ENCODE measurements at places on chromosomes 7 and 10.

DNA sequence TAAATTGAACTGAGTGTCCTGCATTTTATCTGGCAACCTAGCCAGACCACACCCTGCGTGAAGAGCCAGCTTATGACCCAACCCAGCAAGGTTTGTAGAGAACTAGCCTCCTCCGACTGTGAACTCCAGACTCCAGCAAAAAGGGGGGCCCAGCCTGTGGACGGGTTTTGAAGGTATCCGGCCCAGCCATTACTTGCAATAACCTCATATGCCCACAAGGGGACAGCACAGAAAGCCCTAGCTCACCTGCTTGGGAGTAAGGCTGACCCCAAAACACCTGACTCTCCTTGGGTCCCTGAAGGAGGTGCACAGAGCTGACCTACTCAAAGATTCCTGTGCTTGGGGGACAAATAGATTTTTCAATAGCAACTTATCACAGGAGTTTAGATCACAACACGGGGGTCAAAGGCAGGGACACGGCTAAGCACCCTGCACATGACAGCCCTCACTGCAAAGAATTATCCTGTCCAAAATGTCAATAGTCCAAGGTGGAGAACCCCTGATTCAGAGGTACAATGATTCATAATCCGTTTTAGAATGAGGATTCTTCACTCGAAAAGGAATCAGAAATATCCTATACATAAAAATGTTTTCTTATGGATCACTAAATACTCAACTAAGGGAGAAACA, 4.6 kb downstream of the TRPV6 start:
- H3K4me3 ChIP-seq: no peak overlapping the region
- no peaks in the 10 kb centered on the region for H3K36me3 ChIP-seq
- H3K27me3 ChIP-seq: peaks cover 28% of the 10 kb centered on the region
- no peak for DNase-seq
- no peak overlapping the region for H3K27ac ChIP-seq

- peaks cover 3% of the 10 kb centered on the region for H3K27me3 ChIP-seq
- H3K4me1 ChIP-seq: no peaks in the 10 kb centered on the region
- no peak overlapping the region for H3K27ac ChIP-seq
- DNase-seq: no peak
- no peaks in the 10 kb centered on the region for H3K36me3 ChIP-seq
Measured at GRCh38 chr10:42999385-43000020, 77.4 kb upstream of the RET start.

DNA sequence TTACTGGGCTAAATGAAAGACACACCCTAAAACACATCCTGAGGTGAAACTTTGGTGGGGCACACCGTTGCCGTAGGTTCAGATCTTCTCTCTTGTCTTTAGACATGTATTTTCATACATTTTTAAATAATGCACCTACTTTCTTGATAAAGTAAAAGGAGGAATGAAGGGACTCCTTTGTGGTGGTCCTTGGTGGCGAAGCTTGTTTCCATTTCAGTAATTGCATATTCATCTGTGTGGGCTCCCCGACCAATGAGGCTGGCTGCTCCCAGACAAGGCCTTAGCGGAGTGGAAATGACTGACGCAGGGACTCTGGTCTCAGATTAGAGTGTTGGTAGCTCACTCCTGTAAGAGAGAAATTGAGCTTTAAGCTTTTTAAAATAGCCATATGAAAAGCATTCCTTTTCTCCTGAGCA, 815 bp downstream of the CCSER2 start:
- peak overlapping the region; percentile 99 for H3K27ac ChIP-seq
- peak; percentile 80 for DNase-seq
- H3K27me3 ChIP-seq: no peaks in the 10 kb centered on the region
- H3K36me3 ChIP-seq: peaks cover 4% of the 10 kb centered on the region
- H3K4me1 ChIP-seq: peaks cover 29% of the 10 kb centered on the region

- no peak for DNase-seq
- no peaks in the 10 kb centered on the region for H3K36me3 ChIP-seq
- peaks cover 25% of the 10 kb centered on the region for H3K27me3 ChIP-seq
- H3K4me3 ChIP-seq: no peak overlapping the region
Measured at GRCh38 chr10:33706191-33706590, 371.7 kb upstream of the NRP1 start.

DNA sequence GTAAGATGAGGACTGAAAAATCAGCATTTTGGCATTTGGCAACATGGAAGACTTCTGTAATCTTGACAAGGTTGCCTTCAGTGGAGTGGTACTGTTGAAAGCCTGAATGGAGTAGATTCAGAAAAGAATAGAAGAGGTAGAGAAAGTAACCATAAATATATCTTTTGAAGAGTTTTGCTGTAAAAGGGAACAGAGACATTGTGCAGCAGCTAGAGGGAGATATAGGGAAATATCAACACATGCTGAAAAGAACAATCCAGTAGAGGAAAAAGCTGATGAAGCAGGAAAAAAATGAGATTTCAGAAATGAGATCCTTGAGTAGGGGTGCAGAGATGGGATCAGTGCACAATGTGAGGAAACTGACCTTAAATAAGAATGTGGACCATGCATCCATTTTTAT, 60.0 kb downstream of the RAPGEF5 start:
- no peaks in the 10 kb centered on the region for H3K36me3 ChIP-seq
- H3K4me3 ChIP-seq: no peak overlapping the region
- no peak for DNase-seq
- H3K4me1 ChIP-seq: peaks cover 15% of the 10 kb centered on the region
- H3K27ac ChIP-seq: no peak overlapping the region
- H3K27me3 ChIP-seq: peaks cover 46% of the 10 kb centered on the region

DNA sequence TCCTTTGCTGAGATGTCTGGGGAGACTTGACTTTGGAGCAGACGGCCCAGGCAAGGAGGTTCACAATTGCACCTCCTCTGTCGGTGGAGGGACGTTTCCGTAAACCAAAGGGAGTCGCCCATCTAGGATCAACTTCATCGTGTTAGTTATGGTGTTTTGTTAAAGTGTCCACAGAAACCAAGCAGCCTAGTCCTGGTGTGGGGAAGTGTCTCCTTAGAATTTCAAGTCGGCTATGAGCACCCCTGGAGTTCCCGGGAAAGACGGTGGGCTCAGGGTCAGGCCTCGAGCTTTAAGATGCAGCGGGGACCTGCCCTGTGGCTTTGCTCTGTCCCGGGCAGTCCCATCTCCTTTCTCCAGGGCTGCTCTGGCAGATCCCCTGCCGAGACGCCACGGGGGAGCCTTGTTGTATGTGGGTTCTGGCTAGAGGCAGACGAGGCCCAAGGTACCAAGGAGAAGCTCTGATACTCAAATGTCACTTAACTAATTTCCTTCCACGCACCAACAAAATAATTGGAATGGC, 319.2 kb downstream of the ADARB2 start:
- peaks cover 3% of the 10 kb centered on the region for H3K4me1 ChIP-seq
- no peaks in the 10 kb centered on the region for H3K36me3 ChIP-seq
- DNase-seq: no peak

DNA sequence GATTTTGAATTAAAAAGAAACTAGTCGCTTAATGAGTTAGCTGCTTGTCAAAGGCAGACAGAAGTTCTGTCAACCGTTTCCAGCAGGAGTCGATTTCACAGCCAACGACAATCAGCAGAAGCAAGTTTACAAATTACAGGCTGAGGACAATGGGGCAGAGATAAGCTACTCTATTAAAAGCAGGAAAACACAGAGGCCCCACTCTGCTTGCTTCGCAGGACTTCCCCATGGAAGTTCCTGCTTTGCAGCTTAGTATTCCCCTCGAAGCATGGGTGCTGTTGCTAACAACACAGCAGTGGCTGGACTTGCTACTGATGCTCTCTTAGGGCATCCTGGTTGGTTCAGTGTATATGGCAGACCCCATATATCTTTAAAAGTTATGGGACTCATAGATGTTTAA, 50.8 kb upstream of the KLF6 start:
- peak overlapping the region; percentile 98 for H3K27ac ChIP-seq
- H3K36me3 ChIP-seq: no peaks in the 10 kb centered on the region
- peaks cover 49% of the 10 kb centered on the region for H3K4me1 ChIP-seq
- H3K27me3 ChIP-seq: no peaks in the 10 kb centered on the region
- DNase-seq: peak; percentile 66
- H3K4me3 ChIP-seq: peak overlapping the region; percentile 84
